ENCODE measurements at places on chromosomes 16 and 17.

- DNase-seq = no peak
These were observed 50.6 kb downstream of the SMPD3 start for GRCh38 chr16:68397710-68398201.

GRCh38 chr16:25372716-25373115, 115.1 kb upstream of the ZKSCAN2 start:
- no peak for DNase-seq

GRCh38 chr17:72031219-72031884, 89.5 kb upstream of the SOX9 start:
- no peak for DNase-seq

- DNase-seq = no peak
These were observed 3.2 kb downstream of the TPSG1 start for GRCh38 chr16:1221628-1222552.

DNA sequence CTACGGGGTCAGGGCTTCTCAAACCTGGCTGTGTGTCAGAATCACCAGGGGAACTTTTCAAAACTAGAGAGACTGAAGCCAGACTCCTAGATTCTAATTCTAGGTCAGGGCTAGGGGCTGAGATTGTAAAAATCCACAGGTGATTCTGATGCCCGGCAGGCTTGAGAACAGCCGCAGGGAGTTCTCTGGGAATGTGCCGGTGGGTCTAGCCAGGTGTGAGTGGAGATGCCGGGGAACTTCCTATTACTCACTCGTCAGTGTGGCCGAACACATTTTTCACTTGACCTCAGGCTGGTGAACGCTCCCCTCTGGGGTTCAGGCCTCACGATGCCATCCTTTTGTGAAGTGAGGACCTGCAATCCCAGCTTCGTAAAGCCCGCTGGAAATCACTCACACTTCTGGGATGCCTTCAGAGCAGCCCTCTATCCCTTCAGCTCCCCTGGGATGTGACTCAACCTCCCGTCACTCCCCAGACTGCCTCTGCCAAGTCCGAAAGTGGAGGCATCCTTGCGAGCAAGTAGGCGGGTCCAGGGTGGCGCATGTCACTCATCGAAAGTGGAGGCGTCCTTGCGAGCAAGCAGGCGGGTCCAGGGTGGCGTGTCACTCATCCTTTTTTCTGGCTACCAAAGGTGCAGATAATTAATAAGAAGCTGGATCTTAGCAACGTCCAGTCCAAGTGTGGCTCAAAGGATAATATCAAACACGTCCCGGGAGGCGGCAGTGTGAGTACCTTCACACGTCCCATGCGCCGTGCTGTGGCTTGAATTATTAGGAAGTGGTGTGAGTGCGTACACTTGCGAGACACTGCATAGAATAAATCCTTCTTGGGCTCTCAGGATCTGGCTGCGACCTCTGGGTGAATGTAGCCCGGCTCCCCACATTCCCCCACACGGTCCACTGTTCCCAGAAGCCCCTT, 10.9 kb downstream of the STH start:
- no peak for DNase-seq
